ENCODE measurements at places on chromosomes 3 and 15.

GRCh38 chr3:197135212-197135611 lies 105.6 kb upstream of the MELTF start:
- no peak for DNase-seq

GRCh38 chr3:43468133-43468532 lies 153.7 kb downstream of the ANO10 start:
- no peak for DNase-seq

DNA sequence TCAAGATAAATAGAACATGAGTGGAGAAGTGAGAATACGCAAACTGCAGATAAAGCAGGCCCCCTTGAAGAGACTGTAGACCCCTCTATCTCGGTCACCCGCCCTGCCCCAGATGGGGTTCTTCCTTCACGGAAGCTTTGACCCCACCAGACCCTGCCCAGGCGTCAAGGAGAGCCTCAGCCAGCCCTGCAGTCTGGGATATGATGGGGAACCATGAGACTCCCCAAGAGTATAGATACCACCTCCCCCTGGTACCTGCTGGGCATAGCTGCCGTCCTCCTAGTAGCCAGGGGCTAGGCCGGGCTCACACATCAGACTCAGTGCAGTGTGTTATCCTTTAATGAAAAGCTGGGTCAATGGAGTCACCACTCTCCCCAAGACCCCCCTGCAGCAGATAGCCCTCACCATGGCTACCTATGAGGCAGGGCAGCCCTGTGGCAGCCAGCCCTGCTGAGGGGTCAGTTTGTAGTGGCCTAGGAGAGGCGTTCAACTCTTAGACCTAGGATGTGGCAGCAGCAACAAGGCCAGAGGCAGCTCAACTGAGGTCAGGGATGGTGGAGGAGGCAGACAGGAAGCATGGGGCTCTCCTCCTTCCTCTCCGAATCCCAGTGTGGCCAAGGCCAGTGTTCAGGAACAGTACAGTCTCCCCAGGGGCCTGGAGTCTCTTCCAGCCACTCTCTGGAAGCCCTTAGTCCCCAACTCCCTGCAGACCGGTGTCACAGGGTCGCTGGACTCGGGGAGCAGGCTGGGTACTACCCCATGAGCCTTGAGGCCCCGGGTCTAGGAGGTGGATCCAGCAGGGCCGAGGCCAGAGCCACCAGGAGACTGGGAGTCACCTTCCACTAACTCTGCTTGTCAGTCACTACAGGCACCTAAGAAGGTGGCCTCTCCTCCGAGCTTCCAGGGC lies 26.1 kb downstream of the PLXNB1 start:
- no peak for DNase-seq

DNA sequence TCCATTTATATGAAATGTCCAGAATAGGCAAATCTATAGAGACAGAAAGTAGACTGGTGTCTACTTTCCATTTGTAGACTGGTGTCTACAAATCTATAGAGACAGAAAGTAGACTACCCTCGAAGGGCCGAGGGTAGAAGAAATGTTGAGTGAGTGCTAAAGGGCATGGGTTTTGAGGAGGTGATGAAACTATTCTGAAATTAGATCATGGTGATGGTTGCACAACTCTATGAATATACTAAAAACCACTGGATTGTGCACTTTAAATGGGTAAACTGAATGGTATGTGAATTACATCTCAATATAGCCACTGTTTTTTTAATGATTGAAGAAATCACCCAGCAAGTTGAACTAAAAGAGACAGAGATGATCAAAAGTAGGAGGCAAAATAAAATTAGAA lies 27.9 kb downstream of the TP53BP1 start:
- DNase-seq, result no peak
